ENCODE measurements at places on chromosomes 5 and 9. TPM values are rescaled to one million over a fixed set of nuclear protein-coding genes. Genes with fewer than 3 reads are reported as not detected.

DNA sequence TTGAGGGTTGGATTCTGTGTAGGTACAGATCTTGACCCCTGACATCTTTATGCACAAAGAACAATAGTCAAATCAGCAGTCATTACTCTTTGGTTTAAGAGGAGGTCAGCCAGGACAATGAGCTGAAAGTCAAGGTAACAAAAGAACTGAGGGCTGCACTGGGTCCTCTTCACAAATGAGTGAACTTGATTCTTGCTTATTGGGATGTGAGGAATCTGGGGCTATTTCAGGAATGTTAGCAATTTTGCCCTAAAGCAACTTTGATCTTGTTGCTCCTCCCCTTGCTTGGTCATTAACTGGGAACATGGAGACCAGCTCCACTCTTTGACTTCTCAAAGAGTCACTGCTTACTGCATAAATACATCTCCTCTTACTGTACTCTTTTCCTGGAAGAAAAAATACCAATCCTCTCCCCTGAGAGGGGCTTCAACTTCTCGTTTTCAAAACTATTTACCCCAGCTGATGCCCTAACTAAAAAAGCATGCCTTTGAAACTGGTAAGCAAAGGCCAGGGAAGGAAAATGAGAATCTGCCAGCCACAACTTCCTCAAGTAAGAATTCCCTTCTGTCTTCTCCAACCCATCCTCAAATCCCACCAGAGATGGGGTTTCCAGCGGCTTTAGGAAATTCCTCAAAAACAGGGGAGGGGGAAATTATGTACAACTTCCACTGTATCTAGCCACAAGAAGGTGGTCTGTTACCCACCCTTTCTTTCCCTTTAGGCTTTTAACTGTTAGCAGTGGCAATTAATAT lies 368.3 kb downstream of the ENC1 start:
- peaks cover 4% of the 10 kb centered on the region for H3K4me1 ChIP-seq
- no peaks in the 10 kb centered on the region for H3K27me3 ChIP-seq
- no peak overlapping the region for H3K4me3 ChIP-seq
- H3K36me3 ChIP-seq: no peaks in the 10 kb centered on the region
- H3K27ac ChIP-seq: no peak overlapping the region

Gene OTP
- total RNA-seq: not detected

Gene CCL28
- 2.1 TPM for total RNA-seq

Gene EQTN
- 2.2 TPM for total RNA-seq

GRCh38 chr9:136847826-136848392 lies 1.3 kb upstream of the PHPT1 start:
- peak; percentile 73 for DNase-seq
- peak overlapping the region; percentile 51 for H3K4me3 ChIP-seq
- H3K27ac ChIP-seq: no peak overlapping the region
- H3K36me3 ChIP-seq: no peaks in the 10 kb centered on the region

DNA sequence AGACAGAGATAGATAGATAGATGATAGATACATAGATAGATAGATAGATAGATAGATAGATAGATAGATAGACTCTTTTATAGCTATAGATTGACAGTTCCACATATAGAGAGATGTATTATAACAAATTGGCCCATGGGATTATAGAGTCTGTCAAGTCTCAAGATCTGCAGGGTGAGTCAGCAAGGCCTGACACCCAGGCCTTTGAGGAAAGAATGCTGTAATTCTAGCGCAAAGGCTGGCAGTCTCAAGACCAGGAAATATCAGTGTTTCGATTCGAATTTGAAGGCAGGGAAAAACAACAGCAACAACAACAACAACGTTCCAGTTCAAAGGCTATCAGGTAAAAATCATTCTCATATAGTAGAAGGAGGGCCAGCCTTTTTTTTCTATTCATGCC lies 339.2 kb upstream of the CDH9 start:
- DNase-seq: no peak
- H3K4me1 ChIP-seq: no peaks in the 10 kb centered on the region
- H3K36me3 ChIP-seq: no peaks in the 10 kb centered on the region
- H3K27me3 ChIP-seq: no peaks in the 10 kb centered on the region
- H3K4me3 ChIP-seq: no peak overlapping the region

Gene CDKN2AIPNL
- 12.2 TPM for total RNA-seq

- no peaks in the 10 kb centered on the region for H3K36me3 ChIP-seq
- H3K27me3 ChIP-seq: no peaks in the 10 kb centered on the region
- H3K27ac ChIP-seq: no peak overlapping the region
Observed at GRCh38 chr5:139955616-139956273, 87.4 kb downstream of the NRG2 start.

GRCh38 chr5:87916320-87916719 lies 352.3 kb downstream of the TMEM161B start:
- no peak for DNase-seq
- H3K36me3 ChIP-seq: no peaks in the 10 kb centered on the region
- H3K4me1 ChIP-seq: no peaks in the 10 kb centered on the region
- H3K27me3 ChIP-seq: no peaks in the 10 kb centered on the region
- H3K27ac ChIP-seq: no peak overlapping the region

Gene SLC9A3
- total RNA-seq: 3.6 TPM

GRCh38 chr9:133597316-133597957 lies 11.8 kb downstream of the FAM163B start:
- DNase-seq: no peak
- H3K36me3 ChIP-seq: no peaks in the 10 kb centered on the region
- H3K4me1 ChIP-seq: no peaks in the 10 kb centered on the region
- H3K4me3 ChIP-seq: no peak overlapping the region

DNA sequence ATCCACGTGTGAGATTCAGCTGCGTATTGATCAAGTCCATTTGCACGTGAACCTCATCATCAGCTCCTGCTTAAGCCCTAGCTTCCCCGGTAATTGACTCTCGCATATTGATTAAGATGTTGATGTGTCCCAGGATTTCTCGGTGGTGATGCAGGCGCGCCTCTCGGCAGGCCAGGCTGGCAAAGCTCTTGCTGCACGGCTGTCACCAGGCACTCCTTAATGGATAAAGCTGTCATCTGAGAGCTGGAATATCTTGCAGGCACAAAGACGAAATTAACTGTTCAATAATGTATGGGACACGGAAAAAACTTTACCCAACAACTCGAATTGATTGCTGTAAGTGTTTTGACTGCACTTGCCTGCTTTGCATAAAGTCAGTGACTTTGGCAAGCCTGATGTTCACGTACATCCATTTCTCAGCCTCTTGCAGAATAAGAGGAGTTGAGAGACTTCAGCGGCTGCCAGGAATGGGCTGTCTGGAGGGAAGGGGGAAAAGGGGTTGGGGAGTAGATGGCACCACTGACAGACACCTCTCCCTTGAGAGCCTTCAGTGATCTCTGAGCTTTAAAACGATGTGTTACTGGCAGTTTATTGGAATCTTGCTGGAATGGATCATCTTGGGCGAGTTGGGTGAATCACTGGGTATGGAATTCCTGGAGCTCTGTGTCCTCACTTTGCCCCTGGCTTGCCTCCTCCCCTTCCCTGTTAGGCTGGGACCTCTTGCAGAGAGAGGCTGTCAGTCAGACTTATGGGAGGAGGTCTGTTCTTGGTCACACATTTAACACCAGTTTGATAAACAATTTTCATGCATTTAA lies 650.3 kb downstream of the CCDC171 start:
- H3K27ac ChIP-seq: no peak overlapping the region
- H3K4me1 ChIP-seq: no peaks in the 10 kb centered on the region
- DNase-seq: no peak

Gene SLC1A3
- total RNA-seq: 13.2 TPM
